Amniotic epithelial cell (primary cell): ENCODE measurements at places on chromosomes 2 and 18.

DNA sequence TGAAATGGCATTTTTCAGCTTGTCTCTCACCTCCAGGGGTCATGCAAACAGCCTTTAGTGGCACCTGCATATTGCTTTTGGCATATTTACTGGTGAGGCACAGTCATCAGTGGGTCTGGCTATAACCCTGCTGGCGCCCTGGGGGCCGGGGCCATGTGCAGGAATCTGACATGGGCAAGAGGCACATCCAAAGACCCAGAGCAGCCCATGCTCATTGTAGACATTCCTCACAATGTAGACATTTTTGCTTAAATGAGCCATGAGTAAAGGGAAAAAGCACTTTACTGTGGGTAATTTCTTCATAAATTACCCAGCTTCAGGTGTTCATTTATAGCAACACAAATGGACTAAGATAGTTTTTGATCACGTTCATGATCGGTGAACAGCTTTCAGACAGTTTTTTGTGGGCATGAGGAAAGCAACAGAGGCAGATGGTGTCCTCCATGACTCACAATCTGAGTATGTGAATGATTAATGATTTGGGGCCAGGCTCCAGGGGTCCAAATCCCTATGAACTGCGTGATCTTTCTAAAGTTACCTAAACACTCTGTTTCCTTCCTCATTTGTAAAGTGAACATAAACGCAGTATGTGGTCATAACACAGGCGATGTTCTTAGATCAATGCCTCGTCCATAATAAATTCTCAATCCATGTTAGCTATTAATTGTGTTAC lies 85.8 kb downstream of the LIPG start:
- peak; percentile 72 for DNase-seq

GRCh38 chr18:45353530-45353929 lies 261.7 kb upstream of the SLC14A2 start:
- DNase-seq, result no peak

- DNase-seq, result no peak
Observed at GRCh38 chr2:137521653-137522619, 442.3 kb upstream of the HNMT start.

GRCh38 chr2:26952374-26952773 lies 18.1 kb upstream of the MAPRE3 start:
- no peak for DNase-seq

GRCh38 chr2:158464426-158465281 lies 7.9 kb downstream of the PKP4 start:
- DNase-seq, result peak; percentile 69

DNA sequence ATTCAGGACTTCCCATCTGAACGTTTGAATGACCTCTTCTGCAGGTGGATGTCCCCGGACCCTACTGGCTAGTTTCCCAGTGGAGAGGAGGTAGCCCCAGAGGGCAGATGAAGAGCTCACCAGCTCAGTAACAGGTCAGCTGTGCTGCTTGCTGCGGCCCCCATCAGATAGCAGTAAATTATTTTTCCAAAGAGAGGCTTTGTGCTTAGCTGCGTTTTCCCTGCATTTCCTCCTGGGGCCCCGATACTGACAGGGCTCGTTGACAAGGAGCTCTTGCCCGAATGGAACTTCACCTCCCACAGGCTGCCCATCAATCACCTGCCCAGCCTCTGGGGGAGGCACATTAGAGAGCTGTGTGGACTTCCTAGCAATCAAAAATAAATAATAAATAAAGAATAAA lies 185.8 kb downstream of the DOK6 start:
- DNase-seq, result no peak

GRCh38 chr2:219289195-219289536 lies 10.0 kb downstream of the DNAJB2 start:
- no peak for DNase-seq

DNA sequence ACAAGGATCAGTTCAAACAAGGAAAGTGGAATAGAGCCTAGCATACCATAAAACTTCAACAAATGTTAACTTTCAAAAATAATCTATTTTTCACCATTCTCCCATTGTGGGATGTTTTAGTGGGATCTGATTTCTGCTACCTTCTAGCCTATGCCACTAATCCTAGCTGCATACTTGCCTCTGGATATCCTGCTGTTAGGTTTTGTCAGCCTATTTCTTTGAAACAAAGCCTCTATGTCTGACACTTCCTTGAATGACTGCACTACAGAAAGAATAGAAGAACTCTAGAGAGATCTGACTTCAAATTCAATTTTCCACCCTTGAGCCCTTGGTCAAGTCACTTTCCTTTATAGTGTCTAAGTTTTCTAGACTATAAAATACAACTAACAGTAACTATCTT lies 291.5 kb downstream of the PTH2R start:
- DNase-seq, result no peak

GRCh38 chr18:63363951-63364350 lies 3.1 kb downstream of the KDSR start:
- peak; percentile 94 for DNase-seq

DNA sequence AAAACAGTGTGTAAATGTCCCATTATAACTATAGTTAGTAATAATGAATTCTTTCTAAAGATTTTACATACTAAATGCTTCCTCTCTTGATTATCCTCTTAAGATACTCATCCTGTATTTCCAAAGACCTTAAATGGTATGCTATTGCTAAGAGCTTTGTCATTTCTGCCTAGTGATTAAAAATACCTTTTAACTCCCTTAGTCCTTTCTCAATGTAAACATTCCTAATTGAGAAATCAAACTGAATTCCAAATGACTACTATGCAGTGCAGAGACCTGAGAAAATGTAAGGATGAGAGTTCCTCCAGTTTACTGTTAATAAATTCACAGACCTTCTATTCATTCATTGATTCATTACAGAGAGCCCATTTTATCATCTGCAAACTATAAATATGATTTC lies 86.9 kb downstream of the SOS1 start:
- DNase-seq, result peak; percentile 55

DNA sequence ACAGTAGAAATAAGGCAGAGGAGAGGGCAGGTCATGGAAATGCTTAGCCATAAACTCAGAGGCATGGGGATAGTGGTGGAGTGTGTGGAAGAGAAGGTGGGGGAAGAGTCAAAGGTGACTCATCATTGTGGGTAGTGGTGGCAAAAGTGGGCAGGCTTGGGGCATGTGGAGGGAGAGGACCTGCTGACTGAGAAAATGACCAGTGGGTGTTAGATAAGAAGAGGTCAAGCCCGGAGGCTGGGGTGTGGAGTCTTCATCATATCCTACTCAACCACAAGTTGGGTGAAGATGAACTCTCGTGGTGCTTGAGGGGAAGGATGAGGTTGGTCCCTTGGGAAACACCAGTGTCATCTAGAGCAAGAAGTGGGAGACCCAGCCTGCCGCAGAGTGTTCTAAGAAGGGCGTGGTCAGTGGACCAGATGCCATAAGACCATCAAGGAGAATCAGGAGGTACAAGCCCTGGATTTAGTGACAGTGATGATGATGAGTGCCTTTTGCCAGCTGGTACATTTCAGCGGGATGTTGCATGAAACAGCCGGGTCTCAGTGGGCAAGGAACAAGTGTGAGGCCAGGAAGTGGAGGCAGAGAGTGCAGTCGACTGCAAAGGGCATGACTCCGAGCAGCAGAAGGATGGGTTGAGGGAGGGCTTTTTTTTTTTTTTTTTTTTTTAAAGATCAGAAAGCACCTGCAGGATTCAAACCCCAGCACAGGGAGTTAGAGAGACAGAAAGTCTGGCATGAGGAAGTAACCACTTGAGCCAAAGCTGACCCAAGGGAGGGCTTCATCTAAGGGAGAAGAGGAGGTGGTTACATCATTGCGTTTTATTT lies 122.6 kb upstream of the SPRED2 start:
- peak; percentile 70 for DNase-seq

GRCh38 chr18:9642799-9643462 lies 28.6 kb upstream of the PPP4R1 start:
- peak; percentile 48 for DNase-seq

- peak; percentile 25 for DNase-seq
Observed at GRCh38 chr2:183024339-183025095, 13.7 kb downstream of the NCKAP1 start.

DNA sequence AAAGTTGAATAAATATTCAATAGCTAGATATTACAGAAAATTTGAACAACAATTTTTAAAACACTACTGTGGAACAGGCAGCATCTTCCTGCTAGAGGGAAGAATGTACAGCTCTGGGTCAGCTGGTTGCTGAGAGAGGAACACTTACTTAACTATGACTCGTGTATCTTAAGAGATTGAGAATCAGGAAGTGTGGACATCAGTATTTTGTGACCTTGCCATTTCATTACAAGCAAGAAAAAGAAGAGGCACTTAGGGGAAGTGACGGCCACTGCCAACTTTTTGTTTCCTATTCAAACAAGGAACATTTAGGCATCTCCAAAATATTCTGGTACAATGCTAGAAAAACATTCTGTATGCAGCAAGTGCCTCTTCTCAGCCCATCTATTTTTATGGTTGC lies 45.9 kb downstream of the ITPRID2 start:
- peak; percentile 22 for DNase-seq

DNA sequence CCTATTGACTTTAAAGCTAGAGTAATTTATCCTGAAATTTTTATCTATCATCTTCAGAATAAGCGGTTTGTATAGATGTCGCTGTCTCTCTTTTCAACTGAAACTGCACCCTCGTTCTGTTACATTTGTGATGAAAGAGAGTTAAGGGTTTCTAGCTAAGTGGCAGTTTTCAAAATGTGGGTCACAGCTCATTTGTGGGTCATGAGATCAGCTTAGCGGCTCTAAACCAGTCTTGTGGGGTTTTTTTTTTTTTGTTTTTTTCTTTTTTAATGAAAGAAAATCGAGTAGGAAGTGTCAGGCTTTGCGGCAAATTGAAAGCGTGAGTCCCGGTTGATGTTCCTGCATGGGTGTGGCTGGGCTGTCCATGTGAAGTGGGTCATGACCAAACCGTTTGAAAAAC lies 31.2 kb downstream of the SALL3 start:
- no peak for DNase-seq

DNA sequence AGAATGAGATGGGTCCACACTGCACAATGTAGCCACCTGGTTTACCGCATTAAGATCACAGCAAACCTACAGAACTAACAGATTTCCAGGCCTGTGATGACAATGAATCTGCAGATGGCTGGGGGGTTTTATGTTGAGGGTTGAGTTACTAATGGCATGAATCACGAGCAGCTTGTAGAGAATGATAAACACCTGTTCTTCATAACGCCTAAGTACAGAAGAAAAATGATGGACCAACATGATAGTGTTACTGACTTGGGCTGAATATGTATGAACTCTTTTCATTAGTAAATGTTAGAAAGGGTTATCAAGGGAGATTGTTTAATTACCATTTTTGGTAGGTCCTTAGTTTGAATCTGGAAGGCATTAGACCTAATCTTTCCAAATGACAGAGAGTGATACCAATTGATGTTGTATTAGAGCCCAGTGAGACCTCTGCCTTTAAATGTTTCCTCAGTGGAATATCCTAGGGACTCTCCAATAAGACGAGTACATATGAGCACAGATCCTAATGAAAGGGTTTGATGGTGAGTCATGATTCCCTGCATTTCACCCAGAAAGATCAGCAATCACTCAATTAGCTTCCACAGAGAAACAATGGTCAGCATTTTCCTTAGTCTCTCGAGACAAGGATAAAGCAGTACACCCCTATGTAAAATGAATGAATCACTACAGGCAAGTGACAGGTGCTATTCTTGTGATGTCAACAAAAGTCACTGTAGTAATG lies 243.8 kb downstream of the DLGAP1 start:
- DNase-seq, result no peak

DNA sequence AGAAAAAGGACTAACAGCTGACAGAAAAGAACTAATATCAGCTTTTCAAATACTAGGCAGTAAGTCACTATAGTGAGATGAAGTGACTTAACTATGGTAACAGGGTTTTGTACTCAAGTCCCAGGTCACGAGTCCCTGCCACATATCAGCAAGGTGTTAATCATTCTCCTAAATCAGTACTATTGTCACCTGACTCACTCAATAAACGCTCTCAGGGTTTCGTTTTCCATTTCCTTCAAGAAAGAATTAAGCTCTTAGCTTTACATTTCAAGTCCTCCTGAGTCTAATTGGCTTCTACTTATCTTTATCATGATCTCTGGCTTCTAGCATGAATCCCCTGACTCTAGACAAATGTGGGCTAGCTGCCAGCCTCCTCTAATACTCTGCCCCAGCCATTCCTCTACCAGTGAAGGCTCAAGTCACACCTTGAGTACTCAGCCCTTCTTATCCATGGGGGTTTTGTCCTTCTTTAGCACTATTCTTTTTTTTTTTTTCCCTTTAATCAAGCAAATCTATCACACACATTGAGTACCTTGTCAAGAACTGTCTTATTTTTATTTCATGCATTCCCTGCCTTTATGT lies 20.0 kb downstream of the BUB1 start:
- no peak for DNase-seq

GRCh38 chr2:25981596-25982272 lies 563 bp downstream of the KIF3C start:
- DNase-seq, result peak; percentile 16

- DNase-seq, result peak; percentile 57
Observed at GRCh38 chr2:37683241-37683640, 11.8 kb upstream of the CDC42EP3 start.

DNA sequence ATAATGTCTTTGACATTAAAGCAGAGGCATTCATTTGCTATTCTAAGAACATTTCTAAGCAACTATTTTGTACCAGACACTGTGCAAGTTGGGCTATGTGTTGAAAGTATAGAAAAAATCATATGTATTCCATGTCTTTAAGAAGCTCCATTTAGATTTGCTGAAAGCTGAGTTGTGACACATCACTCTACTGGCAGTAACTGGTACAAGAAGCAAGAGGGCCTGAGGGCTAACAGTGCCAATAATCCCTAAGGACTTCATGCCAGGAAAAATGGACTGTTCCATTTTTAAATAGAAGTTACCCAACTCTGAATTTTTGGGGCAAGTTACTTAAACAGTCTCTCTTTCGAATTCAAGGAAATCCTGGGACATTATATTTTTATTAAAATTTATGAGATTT lies 178.7 kb downstream of the SRBD1 start:
- DNase-seq, result peak; percentile 12

- DNase-seq, result no peak
Observed at GRCh38 chr2:154264024-154264423, 392.3 kb downstream of the GALNT13 start.

DNA sequence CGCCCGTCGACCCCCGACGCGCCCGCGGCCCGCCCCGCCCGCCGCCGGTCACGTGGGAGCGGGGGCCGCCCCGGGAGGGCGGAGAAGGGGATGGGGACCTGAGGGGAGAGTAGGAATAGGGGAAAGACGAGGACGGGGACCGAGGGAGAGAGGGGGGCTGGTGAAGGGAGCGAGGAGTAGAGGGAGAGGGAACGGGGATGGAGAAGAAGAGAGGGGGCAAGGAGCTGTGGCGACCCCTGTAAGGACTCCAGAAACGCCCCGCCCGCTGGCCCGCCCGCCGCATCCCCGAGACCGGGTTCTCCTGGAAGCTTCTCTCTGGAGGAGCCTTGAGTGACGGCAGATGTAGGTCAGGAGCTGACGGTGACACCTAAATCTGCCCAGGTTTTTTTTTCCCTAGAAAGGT lies 615 bp downstream of the ADNP2 start:
- peak; percentile 43 for DNase-seq

GRCh38 chr2:38095996-38096861 lies 20.3 kb upstream of the CYP1B1 start:
- peak; percentile 79 for DNase-seq
